ENCODE measurements at places on chromosomes 1 and 21.

GRCh38 chr1:171263901-171264300 lies 15.6 kb downstream of the FMO1 start:
- DNase-seq = no peak

DNA sequence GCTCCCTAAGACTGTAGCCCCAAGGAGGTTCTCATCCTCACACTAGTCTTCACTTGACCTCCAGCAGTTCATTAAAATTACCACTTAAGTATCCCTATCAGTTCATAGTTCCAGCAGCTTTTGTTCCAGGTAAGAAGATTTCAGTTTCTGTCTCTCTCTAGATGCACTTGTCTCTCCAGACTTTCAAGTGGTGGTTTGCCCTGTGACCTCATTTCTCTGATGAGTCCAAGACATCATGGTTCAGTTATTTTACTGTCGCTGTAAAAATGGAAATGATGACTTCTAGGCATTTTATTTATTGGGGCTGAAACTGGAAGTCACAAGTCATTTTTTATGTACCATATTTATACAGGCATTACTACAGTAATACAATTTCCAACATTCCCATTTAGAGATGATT lies 17.9 kb upstream of the RGS18 start:
- no peak for DNase-seq

GRCh38 chr1:224861339-224861716 lies 68.1 kb upstream of the DNAH14 start:
- no peak for DNase-seq

GRCh38 chr1:16905110-16905867 lies 9.5 kb downstream of the RNU1-2 start:
- DNase-seq = peak; percentile 90

DNA sequence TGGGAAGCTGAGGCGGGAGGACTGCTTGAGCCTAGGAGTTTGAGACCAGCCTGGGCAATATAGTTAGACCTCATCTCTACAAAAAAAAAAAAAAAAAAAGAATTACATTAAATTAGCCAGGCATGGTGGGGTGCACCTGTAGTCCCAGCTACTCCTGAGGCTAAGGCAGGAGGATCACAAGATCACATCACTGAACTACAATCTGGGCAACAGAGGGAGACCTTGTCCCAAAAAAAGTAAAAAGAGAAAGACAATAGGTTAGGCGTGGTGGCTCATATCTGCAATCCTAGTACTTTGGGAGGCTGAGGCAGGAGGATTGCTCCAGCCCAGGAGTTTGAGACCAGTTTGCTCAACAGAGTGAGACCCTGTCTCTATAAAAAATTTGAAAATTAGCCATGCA lies 130.3 kb downstream of the TIAM1 start:
- DNase-seq = peak; percentile 9

DNA sequence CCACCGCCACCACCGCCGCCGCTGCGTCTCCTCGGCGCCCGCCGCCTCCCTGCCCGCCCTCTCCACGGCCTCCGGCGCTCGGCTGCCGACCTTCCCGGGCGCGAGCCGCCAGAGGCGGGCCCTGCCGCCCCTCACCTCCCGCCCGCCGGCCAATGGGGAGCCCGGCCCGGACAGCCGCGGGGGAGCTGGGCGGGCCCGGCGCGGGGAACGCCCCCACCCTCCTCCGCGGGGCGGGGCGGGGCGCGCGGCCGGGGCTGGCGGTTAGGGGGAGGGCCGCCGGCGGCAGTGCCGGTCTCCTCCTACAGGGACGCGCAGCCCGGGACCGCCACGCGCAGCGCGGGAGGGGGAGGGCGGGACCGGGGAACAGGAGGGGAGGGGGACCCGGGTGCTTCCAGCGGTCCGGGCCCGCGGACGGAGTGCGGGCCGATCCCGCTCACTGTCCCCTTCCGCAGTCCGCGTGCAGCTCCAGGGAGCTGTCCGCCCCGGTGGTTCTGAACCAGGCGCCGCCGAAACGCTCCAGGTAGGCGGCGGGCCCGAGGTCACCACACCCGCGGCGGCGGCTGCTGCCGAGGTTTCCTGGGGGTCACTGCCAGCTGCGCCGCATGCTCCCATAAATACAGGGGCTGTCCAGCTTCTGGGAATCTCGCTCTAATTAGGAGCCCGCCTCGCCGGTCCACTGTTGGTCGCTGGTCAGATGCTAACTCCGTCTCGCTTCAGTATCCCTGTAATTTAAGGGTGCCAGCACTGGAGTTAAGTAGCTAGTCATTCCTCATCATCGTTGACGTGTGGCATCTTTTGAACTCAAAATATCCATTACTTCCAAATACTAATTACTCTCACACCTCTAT lies at the start of gene PGBD5:
PGBD5 (minus strand) TSS at position 87 of the 848 bp plus-strand sequence. CDS start 404 bp downstream, outside the sequence.
- DNase-seq = peak; percentile 60

GRCh38 chr1:63665824-63666223 lies 72.6 kb downstream of the PGM1 start:
- no peak for DNase-seq

GRCh38 chr1:82268826-82269225 lies 468.1 kb downstream of the ADGRL2 start:
- DNase-seq = no peak

DNA sequence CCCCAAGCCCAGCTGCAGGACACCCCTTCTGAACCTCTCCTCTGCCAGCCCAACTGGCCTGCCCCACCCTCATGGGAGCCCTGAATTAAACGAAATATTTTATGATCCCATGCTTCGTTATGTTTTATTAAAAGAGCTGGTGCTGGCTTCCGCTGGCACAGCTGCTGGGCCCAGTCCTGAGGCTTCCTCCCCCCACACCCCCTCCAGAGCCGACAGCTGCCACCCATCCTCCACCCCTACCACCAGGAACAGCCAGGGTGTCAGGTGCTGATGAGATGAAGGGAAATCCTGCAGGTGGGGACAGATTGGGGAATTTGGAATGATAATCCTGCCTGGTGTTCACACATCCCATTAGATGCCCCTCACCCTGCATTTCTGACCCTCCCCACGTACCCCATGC lies 19.0 kb downstream of the IGSF21 start:
- no peak for DNase-seq

DNA sequence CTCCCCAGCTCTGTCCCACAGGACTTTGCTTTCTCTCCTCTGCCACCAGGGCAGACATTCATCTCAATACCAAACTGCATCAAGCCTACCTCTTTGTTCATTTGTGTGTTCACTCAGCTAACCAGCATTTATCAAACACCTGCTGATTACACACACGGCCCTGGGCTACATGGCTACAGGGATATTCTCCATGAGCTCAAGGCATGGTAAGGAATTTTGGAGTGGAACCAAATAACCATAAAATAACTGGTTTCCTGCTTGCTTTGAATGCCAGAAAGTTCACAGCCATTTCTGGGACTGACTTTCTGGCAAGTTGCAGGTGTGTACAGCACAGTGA lies 54.6 kb downstream of the LDLRAD2 start:
- peak; percentile 46 for DNase-seq

DNA sequence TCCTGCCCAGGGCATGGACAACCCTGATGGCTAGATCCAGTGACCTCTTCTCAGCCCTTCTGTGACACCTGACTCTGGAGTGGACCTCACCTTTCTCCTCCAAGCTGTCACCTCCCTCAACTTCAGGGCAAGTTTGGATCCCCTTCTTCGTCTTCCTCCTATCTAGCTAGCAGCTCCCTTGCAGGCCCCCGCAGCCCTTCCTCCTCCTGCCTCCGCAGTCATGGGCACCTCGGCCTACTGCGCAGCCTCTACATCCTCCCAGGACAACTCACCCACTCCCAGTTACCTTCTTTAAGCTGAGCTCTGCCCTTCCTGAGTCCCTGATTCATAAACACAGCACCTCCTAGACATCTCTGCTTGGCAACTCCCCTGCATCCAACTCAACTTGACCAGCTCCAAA lies 61.3 kb upstream of the ID3 start:
- DNase-seq = no peak
